EL (cell line): ENCODE measurements at places on chromosomes 13 and 19.

DNA sequence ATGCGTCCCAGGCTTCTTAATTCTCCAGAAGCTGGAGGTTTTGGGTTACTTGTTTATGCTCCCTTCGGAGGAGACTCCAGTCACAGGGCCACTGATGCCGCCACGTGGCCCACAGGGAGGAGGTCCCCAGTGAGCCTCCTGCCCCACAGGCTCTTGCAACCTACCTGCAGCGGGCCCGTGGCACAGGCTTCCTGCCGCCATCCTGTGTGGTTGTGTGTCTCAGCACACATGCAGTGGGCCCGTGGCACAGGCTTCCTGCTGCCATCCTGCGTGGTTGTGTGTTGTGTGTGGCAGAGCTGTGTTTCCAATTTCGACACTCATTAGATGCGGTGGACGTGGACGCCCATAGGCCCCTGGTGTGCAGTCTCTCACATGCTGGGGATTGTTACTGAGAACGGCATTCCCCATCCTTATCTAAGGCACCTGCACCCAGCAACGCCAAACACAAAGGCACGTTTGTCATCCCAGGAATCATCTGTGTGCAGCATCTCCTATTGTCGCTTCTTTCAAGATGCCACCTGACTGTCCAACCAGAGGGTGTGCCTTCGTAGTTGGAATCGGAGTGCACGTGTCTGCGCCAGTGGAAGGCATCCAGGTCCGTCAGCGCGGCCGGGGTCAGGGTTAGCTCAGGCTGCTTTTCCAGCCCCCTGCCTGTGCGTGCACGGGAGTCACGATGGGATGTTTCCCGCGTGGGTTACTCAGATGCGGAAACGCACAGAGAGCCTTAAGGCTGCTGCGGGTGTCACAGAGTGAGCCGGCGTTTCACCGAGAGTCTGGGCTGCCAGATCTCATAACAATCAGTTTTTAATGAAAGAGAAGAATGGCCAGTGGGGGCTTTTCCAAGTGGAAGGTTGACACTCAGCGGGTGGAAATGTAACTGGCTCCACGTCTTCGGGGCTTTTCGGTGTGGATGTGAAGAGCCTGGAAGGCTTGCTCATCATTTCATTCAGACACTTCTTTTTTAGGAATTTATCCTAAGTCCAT lies 119.8 kb downstream of the ATP11A start:
- DNase-seq, result no peak

- DNase-seq, result no peak
Observed at GRCh38 chr19:50181121-50181520, 18.0 kb upstream of the IZUMO2 start.

GRCh38 chr13:102814025-102814607 lies 15.2 kb downstream of the BIVM start:
- no peak for DNase-seq

GRCh38 chr19:7924241-7924640 lies 1.7 kb downstream of the CTXN1 start:
- no peak for DNase-seq

DNA sequence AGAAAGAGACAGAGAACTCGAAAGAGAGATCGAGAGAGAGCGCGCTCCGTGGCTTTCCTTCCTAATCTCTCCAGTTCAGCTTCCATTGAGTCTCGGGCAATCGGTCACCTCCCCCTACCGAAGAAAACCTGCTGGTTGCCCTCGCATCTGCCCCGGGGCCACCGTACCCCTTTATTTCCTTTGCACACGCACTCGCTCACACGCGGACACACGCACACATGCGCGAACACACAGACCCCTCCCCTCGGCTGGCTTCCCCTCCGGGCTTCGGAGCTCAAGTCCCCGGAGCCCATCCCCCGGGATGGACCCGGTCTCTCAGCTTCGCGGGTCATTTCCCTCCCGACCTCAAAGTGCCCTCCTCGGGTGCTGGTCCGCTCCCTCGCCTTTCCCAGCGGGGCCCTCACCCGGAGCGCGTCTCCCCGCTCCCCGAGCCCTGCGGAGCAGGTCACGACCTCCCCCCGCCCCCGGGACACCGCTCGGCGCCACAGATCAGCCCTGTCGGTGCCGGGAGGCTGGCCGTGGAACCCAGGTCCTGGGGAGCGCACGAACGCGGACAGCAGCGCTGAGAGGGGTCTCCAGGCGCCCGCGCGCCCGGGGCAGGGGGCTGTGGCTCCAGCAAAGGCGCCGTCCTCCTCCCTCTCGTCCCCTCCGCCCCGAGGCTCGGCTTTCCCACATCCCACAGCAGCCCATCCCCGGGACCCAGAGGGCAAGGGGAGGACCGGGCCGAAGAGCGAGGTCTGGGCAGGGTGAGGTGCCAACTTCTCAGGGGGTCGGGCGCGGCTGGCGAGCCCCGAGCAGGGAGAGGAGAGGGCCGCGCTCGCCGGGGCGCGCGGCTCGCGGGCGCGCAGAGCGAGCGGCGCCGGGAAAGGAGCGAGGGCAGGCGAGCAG lies 1.8 kb downstream of the DACH1 start:
- no peak for DNase-seq

DNA sequence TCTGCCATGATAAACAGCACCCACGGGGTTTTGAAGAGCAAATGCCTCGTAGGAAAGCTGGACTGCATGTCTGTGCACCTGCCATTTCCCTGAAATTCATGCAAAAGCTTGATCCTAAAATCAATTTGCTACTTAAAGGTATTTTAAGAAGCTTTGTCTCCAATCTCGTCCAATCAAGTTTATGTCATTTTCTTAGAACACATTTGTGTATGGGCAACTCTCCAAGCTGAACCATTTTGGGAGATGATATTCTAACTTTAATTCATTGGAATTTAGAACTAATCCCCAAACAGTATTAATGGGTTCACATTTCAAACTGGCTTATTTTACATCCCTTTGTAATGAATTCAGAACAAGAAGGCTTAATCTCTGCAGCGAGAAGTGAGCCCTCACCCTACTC lies 822 bp downstream of the ADPRHL1 start:
- no peak for DNase-seq

- peak; percentile 71 for DNase-seq
Observed at GRCh38 chr13:20828539-20829364, 55.0 kb upstream of the EEF1AKMT1 start.

DNA sequence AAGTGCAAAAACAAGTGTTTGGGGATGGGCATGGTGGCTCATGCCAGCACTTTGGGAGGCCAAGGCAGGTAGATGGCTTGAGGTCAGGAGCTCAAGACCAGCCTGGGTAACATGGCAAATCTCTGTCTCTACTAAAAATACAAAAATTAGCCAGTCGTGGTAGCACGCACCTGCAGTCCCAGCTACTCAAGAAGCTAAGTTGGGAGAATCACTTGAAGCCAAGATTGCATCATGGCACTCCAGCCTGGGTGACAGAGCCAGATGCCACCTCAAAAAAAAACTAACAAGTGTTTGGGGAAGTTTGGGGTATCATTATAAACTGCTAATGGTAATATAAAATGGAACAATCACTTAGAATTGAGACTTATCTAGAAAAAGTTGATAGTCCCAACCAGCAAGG lies 24.6 kb downstream of the XPO4 start:
- no peak for DNase-seq

DNA sequence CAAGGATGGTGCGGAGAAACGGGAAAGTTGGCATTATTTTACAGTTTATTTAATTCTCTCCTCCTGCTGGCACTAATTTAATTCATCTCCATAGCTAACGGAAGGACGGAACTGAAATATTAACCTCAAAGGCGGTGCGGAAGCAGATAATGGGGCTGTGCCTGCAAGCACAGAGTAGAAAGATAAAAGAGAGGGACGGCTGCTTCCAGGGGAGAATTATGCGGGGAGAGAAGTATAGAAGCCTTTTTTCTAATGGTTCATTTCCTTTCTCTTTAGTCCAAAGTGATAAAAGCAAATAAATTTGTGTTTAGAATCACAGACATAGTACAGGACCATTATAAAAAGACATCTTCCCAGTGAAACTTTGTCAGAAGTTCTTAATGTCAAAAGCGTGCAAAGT lies 34.5 kb upstream of the UQCRFS1 start:
- no peak for DNase-seq

DNA sequence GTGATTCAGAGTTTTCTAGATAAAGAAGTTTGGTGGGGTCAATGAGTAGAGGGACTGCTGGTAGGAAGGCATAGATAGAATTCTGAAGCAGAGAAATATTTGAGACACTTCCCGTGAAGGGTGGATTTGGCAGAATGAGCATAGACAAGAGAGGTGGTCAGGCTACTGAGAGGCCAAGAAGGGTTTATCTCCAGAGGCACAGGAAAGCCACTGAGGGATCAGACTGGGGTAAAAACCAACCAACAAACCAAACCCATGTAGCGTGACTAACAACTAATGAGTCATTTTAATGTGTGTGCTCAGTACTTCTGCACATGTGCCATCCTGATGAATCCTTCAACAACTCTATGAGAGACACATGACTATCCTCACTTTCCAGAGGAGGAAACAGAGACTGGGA lies 60.0 kb upstream of the SERP2 start:
- DNase-seq, result peak; percentile 91

DNA sequence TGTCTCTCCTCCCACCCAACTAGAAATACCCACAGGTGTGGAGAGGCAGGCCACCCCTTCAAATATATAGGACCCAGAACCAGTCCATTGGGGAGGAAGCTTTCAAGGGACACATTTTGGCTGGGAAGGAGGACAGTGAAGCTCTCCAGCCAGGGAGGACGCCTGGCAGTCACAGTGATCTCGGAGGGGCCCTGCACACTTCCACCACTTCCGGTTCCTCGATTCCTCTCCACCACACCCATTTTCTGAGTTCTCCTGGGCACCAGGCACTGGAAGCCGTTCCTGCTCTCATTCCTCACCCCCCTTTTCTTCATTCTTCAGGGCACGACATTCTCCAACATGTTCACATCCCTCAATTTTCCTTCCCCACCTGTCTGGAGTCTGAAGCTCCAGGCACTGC lies 30.4 kb upstream of the CEACAM21 start:
- DNase-seq, result no peak

- no peak for DNase-seq
Observed at GRCh38 chr13:100899720-100900316, 225.2 kb upstream of the TMTC4 start.

DNA sequence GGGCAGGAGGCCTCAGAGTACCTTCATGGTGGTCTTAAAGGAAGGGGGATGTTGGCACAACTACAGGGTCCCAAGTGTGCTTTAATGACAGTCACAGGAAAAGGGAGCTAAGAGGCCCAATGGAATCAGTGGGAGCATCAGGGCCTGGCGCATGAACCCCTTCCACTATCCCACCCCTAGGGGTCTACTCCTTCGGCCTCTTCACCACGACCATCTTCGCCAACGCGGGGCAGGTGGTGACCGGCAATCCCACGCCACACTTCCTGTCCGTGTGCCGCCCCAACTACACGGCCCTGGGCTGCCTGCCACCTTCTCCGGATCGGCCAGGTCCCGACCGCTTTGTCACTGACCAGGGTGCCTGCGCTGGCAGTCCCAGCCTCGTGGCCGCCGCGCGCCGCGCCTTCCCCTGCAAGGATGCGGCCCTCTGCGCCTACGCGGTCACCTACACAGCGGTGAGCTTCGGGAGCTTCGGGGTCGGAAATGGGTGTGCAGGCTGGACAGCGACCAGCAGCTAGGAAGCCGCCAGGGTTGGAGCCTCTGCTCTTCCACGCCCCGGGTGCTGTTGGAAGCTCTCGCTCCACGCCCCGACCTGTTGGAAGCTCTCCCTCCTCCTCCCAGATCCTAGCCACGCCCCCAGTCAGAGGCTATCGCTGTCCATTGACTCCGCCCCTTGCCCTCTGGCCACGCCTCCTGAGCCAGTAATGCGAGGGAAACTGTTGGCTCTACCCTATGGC lies 6.0 kb downstream of the PLPPR2 start:
- DNase-seq, result no peak

GRCh38 chr13:80297094-80297493 lies 43.8 kb downstream of the SPRY2 start:
- no peak for DNase-seq

DNA sequence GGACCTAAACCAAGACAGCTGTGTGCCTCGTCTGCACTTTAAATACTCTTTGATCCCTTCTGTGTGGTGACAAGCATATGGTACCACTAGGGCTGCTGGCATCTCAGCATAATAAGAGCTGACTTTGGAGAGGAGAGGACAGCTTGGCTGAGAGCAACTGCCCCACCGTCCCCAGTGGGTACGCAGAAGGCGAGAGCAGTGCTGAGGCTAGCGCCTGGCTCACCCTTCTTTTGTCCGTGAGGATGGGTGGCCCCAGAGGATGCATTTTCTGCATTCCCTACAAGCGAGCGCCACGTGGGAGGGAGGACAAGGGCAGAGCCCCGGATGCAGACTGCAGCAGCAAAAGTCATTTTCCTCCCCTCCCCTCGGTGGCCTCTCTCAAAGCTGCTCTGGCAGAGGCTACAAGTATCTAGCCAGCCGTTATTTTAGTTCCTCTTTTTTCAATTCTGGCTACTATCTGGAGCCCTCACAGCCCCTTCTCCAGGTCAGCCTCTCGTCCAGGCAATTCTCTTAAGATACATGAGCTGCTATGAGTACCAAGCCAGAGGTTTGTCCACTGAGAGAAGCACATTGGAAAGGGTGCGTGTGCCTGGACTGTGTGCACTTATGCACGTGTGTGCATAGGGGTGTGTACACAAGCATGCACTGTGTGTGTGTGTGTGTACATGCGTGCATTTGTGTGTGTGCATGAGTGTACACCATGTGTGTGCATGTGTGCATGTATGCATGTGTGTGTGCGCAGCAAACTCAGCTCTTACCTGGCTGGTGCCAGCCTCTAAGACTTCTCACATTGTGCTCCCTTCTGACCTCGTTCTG lies 51.3 kb downstream of the RAB20 start:
- DNase-seq, result peak; percentile 40

- DNase-seq, result no peak
Observed at GRCh38 chr13:67643516-67644055, 413.4 kb upstream of the PCDH9 start.

GRCh38 chr19:54287456-54287855 lies 6.5 kb upstream of the LILRB2 start:
- peak; percentile 77 for DNase-seq

- DNase-seq, result no peak
Observed at GRCh38 chr13:58907347-58907746, 1256.4 kb downstream of the DIAPH3 start.

DNA sequence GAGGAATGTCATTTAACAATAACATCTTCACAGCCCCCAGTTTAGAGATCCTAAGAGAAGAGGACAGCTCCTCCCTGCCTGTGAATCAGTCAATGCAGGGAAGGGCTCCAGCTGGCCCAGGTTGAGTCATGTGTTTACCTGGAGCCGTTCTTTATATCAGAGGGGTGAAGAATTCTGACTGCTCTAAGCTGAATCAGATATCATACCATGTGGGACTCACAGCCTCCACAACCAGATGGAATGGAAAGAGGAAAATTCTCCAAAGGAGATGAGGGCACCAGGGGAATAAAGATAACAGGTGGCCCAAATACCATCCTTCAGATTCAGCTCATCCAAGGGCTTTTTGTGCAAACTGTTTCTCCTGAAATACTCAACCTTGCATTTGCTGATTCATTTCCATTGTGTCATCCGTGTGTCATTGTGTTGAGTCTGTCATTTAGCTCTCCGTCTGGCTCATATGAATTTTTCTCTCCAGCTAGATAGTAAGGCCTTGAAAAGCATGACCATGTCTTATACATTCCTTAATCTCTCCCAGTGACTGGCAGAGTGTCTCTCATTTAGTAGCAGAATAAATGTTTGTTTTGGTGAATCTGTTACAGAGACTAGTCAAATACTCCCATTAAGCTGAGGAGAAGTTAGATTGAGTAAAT lies 217.9 kb downstream of the RFC3 start:
- peak; percentile 37 for DNase-seq
